AG08395 (cell line): ENCODE measurements at places on chromosomes 4 and X.

- DNase-seq, result no peak
Measured at GRCh38 chrX:131801066-131801465, 222.0 kb upstream of the STK26 start.

DNA sequence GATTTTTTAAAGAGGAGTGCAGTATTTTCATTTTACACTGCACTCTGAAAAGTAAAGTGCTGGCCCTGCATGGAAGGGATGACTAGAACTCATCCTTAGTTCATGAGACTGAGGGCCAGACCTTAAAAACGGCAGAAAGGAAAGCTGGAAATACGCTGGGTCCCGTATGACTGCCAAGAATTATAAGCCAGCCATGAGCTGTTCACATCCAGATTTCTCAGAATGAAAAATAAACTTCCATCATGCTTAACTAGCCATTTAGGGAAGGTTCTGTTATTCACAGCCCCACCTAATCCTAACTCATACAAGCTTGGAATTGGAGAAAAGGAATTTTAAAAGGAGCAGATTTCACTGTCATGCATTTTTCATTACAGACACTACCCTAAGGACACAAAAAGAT, 894.4 kb downstream of the FAT4 start:
- DNase-seq, result peak; percentile 7

GRCh38 chrX:109190542-109190941, 291.3 kb downstream of the GUCY2F start:
- DNase-seq, result no peak

DNA sequence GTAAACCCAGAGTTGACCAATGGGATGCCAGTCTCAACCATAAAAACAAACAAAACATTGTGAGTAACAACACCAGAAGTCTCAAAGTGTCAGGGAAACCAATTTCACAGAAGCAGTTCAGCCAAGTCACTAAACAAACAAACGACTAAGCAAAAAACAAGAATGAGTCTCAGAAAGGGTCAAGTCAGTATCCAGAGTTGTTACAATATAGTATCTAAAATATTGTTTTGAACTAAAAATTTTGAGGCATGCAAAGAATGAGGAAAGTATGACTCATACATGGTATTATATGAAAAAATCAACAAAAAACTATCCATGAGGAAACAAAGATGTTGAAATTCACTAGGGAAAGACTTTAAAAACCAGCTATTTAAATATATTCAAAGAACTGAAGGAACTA, 70.6 kb downstream of the AR start:
- peak; percentile 3 for DNase-seq

DNA sequence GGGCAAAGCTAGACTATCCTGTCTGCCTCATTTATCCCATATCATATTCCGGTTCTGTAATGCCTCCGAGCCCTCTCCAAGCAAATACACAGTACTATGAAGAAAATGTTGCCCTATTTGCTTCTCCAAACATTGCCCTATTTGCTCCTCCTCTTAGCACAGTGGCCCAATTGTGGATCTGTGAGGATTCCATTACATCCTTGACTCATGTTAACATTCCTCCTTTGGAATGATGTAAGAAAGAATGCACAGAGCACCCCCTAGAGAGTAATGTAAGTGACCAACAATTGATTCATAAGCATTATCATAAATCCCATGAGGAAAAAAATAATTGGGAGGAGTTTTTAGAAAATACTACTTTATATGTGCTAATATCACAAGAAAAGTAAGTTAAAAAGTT, 11.3 kb upstream of the BTC start:
- no peak for DNase-seq

- no peak for DNase-seq
Measured at GRCh38 chr4:77593101-77593500, 12.5 kb upstream of the CXCL13 start.

DNA sequence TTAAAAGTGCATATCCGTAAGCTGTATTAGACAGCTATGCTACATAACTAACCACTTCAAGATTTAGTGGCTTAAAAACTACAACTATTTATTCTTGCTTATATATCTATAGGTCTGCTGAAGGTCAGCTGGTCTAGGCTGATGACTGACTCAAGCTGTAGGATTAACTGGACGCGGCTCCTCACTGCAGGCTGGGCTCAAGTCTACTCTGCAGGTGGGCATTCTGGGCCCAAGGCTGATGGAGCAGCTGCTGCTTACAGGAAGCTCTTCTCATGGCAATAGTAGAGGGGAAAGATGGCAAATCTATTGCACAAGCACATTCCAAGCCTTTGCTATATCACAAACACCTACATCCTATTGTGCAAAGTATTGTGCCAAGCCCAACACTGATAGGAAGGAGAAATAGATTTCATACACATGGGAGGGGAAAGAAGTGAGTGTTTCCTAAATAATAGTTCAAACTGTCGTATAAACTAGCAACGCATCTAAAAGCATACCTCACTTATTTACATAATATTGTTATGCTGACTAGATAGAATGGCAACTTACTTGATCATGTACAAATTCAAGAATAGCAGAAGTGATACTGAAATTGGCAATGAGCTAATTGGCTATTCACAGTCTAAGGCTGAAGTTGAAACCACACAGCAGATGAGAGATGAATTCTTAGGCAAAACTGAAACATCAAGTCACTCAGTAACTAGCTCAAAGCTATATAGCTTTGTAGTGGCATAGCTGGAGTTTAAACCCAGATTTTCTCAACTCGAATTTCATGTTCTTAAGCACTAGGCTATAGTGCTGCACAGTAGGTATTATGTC, 263.8 kb downstream of the NKX6-1 start:
- no peak for DNase-seq

DNA sequence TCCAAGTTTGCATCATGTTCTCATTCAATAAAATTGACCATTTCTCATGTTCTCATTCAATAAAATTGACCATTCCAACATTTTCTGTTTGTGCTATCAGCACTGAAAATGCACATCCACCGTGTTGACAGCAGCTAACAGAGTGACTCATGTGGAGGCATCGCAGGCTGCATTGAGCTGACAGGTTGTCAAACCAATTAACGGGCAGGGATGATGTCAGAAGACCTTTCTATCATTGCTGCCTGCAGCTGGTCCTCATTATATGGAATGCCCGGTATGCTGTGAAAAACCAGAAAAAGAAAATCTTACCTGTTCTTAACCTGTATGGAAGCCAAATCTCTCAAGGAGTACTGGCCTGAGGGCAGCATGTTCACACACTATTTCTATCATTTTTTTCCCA, 202.0 kb downstream of the SMIM20 start:
- no peak for DNase-seq

DNA sequence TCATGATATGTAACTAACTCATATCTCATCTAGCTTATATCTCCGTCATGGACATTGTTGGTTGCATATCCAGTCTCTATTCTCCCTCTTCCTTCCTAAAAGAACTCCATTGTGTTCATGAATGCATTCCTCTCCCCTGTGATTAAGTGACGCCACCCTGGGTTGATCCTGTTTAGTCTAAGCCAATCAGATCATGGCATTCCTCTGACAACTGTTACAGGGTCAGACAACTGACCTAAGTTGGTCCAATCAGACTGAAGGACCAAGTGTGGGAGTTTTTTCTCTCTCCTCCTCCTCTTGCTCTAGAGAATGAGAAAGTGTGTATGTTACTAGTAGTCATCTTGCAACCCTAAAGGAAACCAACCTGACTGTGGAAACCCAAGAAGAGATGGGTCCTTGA, 3.6 kb downstream of the APOO start:
- DNase-seq, result peak; percentile 46

DNA sequence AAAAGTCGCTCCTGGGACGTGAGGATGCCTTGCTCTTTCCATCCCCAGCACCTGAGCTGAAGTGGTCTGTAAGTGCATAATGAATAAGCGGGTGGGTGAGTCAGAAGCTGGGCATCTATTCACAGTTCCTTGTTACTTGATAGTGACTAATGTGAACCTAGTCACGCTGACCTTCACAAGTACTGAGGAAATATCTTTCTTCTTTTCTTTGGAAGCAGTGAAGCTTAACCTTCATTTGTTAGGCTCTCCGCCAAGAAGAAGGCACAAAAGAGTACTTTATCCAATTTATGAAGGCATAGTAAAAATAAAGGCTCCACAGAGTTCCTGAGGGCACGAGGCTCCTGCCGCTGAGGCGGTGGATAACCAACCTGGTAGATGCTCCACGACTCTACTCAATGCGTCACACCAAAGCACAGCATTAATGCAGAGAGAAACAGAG, 475.7 kb upstream of the SLIT2 start:
- peak; percentile 59 for DNase-seq

- DNase-seq, result no peak
Measured at GRCh38 chr4:72525938-72526337, 43.1 kb downstream of the ADAMTS3 start.

DNA sequence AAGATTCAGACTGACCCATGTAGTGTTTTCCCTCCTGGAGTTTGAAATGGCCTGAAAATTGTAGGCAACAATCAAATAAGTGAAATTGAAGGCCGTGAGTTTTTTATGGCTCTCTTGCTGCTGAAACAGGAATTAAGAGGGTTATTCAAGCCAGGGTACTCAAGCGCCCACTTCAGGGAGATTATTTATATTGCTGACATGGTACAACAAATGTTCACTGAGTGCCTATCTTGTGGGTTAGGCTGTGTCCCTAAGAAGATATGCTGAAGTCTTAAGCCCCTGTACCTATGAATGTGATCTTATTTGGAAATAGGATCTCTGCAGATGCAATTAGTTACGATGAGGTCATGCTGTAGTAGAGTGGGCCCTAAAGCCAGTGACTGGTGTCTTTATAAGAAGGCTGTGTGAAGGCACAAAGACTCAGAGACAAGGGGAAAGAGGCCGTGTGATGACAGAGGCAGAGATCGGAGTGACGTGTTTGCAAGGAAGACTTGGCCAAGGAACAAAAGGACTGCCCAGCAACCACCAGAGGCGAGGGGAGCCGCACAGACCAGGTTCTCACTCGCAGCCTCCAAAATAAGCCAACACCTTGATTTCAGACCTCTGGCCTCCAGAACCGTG, 72.9 kb downstream of the MED28 start:
- no peak for DNase-seq

- DNase-seq, result no peak
Measured at GRCh38 chr4:175066923-175067627, 148.9 kb downstream of the ADAM29 start.

GRCh38 chrX:123731987-123732669, 724 bp downstream of the THOC2 start:
- peak; percentile 15 for DNase-seq

GRCh38 chr4:43766648-43767047, 682.0 kb downstream of the KCTD8 start:
- no peak for DNase-seq

- peak; percentile 33 for DNase-seq
Measured at GRCh38 chr4:8911316-8912088, 39.9 kb upstream of the HMX1 start.

GRCh38 chr4:99615170-99615820, 40.7 kb downstream of the MTTP start:
- no peak for DNase-seq

GRCh38 chr4:125368671-125369081, 53.9 kb downstream of the FAT4 start:
- peak; percentile 26 for DNase-seq

DNA sequence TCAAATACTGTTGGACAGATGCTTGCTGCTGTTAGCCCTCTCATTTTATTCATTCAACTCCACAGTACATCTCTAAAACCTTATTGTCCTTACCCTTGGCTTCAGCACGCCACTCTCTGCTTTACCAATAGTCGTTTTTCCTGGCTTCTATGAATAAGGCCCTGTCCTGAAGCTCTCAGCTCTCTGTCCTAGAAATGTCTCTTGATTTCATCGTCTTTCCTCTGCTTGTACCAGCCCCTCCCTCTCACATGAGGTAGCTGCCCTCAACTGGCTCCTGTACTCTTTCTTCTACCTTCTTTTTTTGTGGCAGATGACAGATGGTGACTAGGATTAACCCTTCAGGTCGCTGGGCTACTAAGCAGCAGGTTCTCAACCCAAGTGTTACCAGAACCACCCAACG, 11.4 kb downstream of the ADGRA3 start:
- DNase-seq, result no peak

GRCh38 chr4:78293348-78293747, 236.2 kb downstream of the FRAS1 start:
- peak; percentile 62 for DNase-seq

DNA sequence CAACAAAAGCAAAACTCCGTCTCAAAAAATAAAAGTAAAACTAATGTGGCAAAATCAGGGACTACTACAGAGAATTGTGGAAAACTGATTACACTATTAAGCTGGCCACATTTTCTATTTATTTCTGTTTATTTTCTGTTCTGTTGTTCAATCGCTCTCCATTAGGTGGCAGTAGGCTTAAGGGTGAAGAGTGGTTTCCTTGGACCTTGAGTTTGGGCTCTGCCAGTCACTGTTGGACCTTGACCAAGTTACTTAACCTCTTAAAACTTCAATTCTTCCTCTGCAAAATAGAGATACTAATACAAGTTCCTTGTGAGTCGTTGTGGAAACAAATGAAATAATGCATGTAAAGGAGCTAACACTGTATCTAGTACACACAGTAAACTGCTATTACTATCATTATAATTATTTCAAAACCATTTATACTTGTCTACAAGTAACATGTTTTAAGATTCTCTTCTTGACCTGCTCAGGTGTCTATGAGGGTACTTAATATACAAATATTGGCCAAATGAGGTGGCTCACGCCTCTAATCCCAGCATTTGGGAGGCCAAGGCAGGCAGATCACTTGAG, 15.2 kb downstream of the HSD17B11 start:
- peak; percentile 67 for DNase-seq

- no peak for DNase-seq
Measured at GRCh38 chr4:59685626-59686025, 1514.5 kb upstream of the ADGRL3 start.

DNA sequence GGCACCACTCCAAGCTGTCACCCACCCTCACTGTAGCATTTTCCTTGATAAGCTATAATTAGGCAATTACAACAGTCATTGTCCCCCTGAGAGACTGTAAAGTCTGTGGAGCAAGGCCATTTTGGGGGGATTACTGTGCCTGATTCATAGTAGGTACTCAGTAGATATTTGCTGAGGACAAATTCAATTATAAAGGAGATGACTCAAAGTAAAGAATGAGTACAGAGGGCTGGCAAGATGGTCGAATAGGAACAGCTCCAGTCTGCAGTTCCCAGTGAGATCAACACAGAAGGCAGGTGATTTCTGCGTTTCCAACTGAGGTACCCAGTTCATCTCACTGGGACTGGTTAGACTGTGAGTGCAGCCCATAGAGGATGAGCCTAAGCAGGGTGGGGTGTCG, 42.0 kb downstream of the MAOB start:
- no peak for DNase-seq

DNA sequence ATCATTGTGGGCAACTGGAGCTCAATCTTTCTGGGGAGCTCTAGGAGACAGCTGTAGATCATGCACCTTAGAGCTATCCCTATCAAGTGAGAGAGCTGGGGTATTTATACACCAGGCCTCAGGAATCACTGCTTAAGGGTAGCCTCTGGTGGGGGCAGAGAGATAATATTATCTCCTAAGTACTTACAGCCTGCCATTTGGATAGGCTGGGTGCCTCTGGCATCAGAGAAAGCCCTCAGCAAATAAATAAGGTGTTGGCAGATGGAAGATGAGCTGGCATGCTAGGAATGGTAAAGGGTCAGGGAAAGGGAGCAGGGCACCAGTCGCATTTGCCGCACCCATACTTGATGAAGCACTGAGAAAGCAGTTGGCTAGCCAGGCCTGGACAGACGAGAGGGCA, 75.9 kb downstream of the HCCS start:
- no peak for DNase-seq
